ENCODE measurements at places on chromosomes 2 and 18.

DNA sequence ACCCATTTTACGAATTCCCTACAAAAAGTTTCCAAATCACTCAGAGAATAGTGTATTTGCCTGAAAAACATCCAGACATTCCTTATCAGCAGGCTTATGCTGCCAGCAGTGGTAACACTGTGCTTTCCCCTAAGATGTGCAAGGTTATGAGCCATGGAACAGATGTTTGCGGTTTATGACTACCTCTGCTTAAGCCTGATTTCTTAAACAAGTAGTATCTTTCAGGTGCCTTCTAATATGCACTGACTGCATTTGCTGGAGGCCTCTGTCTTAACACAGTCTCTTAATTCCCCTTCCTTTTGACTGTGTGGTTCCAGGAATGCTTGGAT is 54.8 kb downstream of the CDC42EP3 start:
- no peak for DNase-seq

GRCh38 chr2:43321446-43321845 is 95.0 kb upstream of the ZFP36L2 start:
- no peak for DNase-seq

DNA sequence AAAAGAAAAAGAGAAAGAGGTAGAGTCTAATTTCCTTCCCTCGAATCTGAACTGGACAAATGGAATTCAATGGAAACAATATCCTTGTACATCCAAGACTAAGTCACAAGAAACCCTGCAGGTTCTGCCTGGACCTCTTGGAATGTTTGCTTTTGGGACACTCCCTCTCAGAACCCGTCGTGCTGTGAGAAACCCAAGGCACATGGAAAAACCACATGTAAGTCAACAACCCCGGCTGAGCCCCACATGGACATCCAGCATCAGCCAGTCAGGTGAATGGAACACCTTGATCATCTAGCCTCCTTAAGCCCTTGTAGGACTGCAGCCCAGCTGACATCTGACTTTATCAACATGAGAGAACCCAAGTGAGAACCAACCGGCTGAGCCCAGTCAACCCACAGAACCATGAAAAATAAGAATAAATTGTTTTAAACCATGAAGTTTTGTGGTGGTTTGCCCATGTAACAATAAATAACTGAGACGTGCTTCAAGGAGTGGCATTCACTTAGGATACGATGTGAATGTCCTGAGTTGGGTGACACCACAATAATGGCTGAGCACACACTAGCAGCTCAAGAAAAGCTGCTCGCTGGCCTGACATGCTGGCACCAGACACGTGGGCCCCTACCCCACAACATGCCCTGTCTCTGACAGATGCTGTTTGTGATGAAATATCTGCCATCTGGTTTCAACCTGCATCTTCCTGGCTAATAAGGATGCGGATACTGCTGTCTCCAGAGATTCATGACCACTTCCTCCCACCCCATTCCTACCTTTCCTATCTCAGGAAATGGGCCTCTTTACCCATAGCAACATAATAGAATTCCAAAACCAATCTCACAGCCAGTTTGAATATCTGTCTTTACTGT is 28.8 kb downstream of the PKDCC start:
- DNase-seq: no peak

GRCh38 chr18:3648200-3648599 is 198.2 kb downstream of the TGIF1 start:
- DNase-seq: no peak

GRCh38 chr18:33716061-33716683 is 138.2 kb downstream of the ASXL3 start:
- DNase-seq: no peak

DNA sequence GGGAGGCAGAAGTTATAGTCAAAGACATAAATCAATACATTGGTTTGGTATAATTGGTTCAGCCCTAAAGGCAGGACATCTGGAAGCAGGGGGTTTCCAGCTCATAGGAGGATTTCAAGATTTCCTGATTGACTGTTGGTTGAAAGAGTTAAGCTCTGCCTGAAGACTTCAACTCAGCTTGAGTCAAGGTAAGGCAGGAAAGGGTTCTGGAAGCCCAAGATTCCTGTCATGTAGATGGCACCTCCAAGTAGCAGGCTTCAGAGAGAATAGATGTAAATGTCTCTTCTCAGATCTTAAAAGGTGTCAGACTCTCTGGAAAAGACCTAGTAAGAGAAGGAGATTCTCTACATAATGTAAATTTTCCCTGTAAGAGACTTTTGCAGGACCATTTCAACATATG is 335.3 kb downstream of the RIT2 start:
- DNase-seq: no peak

- DNase-seq: peak; percentile 45
Observed at GRCh38 chr2:241867776-241868420, 1.6 kb upstream of the RTP5 start.

DNA sequence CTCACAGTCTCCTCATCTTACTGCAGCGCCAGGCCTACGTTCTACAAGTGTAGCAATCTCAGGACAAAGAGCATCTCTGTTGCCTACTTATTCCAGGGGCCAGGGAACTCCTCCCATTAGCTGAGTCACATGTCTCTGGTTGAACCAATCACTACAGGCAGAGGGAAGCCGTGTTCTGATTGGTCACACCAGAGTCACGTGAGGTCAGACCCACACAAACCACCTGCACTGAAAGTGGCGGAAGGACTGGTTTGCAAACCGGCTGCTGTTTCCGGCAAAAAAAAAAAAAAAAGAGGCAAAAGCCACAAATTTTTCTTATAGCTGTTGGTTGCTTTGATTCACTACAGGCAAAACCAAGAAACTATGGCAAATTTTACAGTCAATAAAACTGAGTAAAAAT is 21.9 kb upstream of the USP14 start:
- peak; percentile 57 for DNase-seq

- DNase-seq: no peak
Observed at GRCh38 chr2:147173189-147173581, 671.6 kb upstream of the ACVR2A start.

- no peak for DNase-seq
Observed at GRCh38 chr2:30702694-30703093, 104.6 kb downstream of the CAPN13 start.

All from CD4-positive, alpha-beta memory T cell (primary cell).